ENCODE measurements at places on chromosomes 3 and 15.

DNA sequence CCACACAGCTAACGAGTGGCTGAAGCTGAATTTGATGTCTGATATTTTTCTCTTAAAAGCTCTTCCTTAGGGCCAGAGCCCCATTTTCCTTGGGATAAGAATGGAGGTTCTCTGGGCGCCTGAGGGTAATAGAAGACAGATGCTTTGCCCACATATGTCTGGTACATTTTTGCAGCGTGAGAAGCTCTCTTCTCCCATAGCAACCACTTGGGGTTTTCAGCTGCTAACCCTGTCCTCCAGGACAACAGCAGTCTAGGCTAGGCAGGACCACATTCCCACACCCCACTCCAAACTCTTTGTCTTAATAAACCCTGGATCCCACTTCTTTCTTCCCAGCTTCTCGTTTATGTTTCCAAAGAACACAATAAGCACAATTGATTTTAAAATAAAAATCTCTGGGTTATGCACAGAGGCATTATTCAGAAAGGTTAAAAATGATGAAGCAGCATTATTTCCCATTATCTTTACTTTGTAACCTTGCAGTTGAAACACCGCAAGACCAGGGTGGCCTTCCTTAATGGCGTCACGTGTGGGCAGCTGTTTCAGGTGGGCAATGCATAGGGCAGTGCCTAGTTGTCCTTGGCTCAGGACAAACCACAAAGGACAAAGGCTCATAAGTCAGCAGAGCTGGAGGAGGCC, 56.5 kb upstream of the NTRK3 start:
- DNase-seq: no peak

DNA sequence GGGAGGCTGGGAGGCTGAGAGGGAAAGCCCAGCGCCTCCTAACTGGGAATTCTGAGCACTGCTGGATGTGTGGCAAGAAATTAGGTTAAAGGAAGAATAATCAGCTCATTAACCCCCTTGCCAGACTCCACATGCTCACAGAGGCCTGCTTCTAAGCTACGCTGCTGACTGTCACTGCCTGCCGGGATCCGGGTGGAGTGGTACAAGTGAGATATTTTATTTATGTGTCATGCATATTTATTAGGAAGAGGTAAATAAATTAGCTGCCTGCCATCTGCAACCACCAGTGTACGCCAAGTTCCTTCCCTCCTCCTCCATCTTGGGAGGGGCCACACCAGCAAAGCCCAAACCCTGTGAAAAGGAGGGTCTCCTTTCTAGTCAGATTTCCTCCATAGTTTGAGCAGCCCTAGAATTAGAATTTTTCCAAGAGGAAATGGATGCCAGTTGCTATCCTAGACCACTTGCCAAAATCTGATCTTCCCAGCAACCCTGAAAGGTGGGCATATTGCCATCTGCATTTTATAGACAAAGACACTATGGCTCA, 43.5 kb upstream of the GRIP2 start:
- DNase-seq: no peak

GRCh38 chr3:55770077-55770476, 283.0 kb upstream of the WNT5A start:
- no peak for DNase-seq

DNA sequence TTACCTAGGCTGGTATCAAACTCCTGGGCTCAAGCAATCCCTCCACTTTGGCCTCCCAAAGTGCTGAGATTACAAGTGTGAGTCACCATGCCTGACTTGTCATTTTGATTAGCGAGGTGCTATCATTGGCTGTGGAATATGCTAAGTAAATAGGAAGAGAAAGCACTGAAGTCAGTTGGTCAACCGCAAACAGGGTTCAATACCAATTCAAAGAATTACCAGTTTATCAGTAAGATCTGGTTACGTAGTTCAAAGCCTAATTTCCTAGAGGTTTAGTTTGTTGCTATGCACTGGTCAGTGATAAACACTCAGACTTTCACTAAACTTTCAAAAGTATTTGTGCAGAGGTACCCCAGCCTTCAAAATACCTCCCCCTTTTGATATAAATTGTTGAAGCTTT, 29.5 kb downstream of the GLB1 start:
- no peak for DNase-seq

DNA sequence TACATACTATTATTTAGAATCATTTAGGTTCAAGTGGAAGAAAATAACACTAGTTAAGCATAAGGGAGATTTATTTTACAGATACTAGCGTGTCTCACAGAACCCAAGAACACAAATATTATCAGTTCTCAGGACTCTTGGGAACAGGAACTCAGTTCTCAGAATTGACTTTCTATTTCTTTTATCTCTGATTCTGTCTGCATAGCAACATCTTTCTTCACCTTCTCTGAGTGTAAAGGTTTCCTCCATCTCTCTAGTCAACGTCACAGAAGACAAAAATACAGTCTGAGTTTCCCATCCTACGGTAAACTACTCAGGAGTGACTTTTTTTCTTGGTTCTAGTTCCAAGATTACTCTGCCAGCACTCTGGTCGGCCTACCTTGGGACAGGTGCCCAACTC, 220.0 kb downstream of the SV2B start:
- DNase-seq: no peak

- no peak for DNase-seq
Observed at GRCh38 chr3:194212845-194213331, 76.9 kb downstream of the HES1 start.

DNA sequence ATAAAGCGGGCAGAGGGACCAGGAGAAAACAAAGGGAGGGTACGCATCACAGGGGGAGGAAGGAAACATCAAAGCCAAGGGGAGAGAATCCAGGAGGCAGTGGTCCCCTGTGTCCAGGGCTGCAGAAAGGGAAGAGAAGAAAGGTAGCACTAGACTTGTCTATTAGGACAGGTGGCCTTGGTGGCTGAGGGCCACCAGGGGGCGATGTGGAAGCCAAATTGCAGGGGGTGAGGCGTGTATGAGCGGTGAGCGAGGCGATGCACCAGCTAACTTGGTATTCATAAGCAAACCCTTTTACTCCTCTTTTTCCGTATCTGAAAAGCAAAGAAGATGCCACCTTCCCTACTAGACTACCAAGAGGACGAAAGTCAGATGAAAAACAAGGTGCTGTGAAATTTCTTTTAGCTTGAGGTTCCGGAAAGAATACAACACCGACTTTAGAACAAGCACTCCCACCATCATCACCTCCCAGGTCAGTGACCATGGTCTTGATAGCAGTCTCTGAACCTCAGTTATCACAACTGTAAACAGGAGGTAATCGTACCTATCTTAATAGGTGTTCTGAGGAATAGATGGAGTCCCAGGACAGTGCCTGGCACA, 654.4 kb upstream of the ADAMTS9 start:
- peak; percentile 49 for DNase-seq

DNA sequence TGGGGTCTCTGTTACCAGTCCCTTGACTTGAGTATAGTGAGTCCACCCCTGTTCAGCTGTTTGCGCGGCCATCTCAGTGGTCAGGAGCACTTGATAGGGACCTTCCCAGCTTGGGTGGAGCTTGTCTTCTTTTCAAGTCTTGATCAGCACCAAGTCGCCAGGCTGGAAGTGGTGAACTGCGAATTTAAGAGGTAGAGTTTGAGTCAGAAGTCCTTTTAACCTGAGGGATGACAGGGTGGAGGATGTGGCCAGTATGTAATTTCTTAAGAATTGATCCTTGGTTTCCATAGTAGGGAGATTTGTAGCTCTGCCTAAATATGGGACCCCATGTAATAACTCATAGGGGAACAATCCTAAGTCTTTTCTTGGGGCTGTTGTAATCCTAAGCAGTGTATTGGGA, 86.3 kb upstream of the XCR1 start:
- DNase-seq: no peak

DNA sequence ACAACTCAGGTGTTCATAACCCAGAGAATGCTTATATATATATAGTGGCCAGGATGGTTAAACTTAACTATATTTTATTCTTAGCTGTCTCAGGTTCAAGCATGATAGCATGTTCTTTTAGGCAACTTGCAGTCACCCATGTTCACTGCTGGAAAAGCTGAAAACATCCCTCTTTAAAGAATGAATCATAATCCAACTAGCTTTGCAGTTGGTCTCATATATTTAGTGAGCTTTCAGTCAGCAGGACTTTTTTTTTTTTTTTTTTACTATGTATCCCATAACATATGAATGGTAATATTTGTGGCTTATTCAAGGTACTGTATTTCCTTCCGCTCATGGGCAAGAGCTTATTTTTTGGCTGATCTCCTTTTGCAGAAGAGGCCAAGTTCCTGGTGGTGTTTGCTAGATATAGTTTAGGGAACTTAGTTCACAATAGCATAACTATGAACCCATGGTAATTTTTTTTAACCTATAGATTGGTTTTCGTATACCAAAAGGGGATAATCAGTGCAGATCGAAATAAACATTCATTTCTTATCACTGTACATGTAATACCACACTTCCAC, 77.6 kb downstream of the CMSS1 start:
- no peak for DNase-seq

DNA sequence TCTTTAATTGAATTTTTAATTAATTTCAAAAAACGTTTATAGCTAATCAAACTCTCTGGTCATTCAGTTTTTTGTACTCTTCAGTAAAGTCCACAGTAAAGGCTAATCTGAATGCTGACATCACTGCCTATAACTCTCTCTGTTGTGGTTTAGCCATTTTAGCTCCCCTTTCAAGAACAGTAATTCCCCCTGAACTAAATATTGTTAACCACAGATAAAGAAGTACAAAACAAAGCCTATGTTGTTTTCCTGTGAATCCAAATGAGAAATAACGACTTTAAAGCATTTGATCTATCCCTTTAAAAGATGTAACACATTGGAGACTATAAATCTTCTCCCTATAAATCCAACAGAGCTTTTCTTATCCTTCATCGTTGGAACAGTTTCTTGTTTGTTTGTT, 94.2 kb downstream of the ZBTB20 start:
- no peak for DNase-seq

- no peak for DNase-seq
Observed at GRCh38 chr3:134904241-134904771, 109.2 kb downstream of the EPHB1 start.

- no peak for DNase-seq
Observed at GRCh38 chr3:35745351-35745750, 106.0 kb downstream of the ARPP21 start.

- DNase-seq: peak; percentile 76
Observed at GRCh38 chr15:31197497-31198414, 96.2 kb upstream of the TRPM1 start.

GRCh38 chr15:63530752-63531299, 26.4 kb downstream of the USP3 start:
- DNase-seq: no peak
